ENCODE measurements at places on chromosomes 13 and 19.

DNA sequence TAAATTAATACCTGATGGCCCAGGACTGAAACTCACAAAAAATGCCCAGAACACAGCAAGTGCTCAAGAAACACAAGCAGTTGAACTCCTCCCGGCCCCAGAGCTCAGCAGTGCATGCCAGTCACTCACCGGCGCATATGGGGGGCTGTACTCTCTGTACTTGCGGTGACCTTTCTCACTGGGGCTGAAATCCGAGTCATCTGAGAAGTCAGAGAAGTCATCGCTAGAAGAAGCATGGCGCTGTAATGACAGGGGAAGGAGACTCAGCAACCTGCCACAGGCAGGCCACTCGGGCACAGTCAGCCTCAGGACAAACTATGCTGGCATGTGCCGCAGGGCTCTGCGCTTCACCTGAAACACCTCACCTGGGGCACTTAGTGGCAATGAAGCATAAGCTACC is 19.7 kb downstream of the ZC3H4 start:
- DNase-seq = no peak

DNA sequence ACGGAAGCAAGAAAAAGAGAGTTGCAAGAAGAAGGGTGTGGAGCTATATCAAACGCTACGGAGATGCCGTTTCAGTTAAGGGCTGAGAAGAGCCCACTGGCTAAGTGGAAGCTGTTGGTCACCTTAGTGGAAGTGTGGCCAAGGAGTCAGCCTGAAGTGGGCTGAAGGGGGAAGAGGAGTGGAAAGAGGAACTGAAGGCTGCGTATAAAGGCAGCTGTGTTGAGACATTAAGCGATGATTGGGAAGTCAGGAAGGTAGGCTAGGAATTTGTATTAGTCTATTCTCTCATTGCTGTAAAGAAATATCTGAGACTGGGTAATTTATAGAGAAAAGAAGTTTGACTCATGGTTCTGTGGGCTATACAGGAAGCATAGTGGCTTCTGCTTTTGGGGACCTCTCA is 14.1 kb upstream of the FRY start:
- no peak for DNase-seq

GRCh38 chr19:30669329-30670010 is 297.3 kb downstream of the ZNF536 start:
- DNase-seq = peak; percentile 42

GRCh38 chr13:91101381-91101780 is 246.1 kb upstream of the MIR17HG start:
- DNase-seq = no peak

DNA sequence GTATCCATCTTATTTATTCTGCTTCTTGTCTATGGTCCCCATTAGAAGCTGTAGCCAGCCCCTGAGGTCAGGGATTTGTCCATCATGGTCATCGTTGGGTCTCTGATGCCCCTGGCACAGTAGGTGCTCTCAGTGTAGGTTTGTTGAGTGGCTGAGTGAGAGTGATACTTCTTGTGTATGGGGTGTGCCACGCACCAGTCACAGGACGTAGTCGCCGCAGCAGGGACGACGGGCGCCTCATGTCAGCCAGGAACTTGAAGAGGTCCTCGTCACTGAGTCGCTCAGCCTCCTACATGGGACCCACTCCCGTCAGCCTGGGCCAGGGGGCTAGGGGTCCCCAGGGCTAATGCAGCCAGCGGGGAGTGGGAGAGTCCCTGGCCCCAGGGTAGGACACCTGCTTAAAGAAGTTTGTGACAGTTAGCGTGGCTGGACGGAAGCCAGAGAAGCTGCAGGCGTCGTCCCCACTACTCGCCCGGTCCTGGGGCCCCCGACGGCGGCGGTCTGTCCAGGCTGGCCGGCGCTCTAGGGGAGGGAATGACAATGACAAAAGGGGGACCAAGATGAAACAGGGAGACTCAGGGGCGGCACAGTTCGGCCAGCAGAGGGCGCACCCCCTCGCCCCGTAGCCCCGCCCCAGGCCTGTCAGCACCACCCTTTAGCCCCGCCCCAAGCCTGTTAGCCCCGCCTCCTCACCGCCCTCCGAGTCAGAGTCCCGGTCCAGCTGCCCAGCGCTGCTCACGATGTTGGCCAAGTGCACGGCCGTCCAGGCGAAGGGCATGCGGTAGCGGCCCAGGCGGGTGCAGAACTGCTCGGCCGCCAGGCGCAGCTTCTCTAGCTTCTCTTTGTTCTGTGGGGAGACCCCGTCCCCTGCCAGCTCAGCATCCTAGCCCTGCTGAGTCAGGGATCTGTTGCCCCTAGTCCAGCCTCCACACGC is 3.7 kb downstream of the ANGPTL8 start:
- peak; percentile 82 for DNase-seq

Measured in fibroblast of the aortic adventitia (primary cell).